ENCODE measurements at places on chromosomes 13 and 19. TPM values are rescaled to one million over a fixed set of nuclear protein-coding genes. Genes with fewer than 3 reads are reported as not detected.

GRCh38 chr19:16066611-16067104 lies 9.6 kb upstream of the TPM4 start:
- no peak overlapping the region for H3K27ac ChIP-seq
- H3K27me3 ChIP-seq: peaks cover 2% of the 10 kb centered on the region

DNA sequence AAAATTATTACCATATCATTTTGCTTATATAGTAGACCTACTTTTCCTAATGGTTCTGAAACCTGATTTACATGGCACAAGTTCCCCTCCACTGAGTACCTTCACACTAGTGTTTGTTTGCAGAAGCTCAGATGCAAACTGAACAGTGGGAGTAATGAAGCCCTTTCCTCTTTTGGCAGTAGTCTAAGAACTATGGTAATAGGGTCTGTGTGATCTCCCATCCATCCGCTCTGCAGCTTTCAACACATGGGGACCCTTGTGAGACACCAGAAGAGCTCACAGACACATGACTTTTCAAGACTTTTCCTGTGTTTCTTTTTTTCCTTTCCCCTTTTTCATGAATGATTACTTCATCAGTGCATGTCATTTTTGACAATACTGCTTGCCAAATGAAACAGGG lies 336.0 kb downstream of the ATP8A2 start:
- no peak overlapping the region for H3K27ac ChIP-seq
- H3K4me3 ChIP-seq: no peak overlapping the region
- no peaks in the 10 kb centered on the region for H3K4me1 ChIP-seq
- H3K27me3 ChIP-seq: peaks cover 15% of the 10 kb centered on the region

- no peak overlapping the region for H3K4me3 ChIP-seq
- peaks cover 4% of the 10 kb centered on the region for H3K27me3 ChIP-seq
- H3K36me3 ChIP-seq: no peaks in the 10 kb centered on the region
- H3K4me1 ChIP-seq: no peaks in the 10 kb centered on the region
Measured at GRCh38 chr13:100848304-100848703, 173.7 kb upstream of the TMTC4 start.

DNA sequence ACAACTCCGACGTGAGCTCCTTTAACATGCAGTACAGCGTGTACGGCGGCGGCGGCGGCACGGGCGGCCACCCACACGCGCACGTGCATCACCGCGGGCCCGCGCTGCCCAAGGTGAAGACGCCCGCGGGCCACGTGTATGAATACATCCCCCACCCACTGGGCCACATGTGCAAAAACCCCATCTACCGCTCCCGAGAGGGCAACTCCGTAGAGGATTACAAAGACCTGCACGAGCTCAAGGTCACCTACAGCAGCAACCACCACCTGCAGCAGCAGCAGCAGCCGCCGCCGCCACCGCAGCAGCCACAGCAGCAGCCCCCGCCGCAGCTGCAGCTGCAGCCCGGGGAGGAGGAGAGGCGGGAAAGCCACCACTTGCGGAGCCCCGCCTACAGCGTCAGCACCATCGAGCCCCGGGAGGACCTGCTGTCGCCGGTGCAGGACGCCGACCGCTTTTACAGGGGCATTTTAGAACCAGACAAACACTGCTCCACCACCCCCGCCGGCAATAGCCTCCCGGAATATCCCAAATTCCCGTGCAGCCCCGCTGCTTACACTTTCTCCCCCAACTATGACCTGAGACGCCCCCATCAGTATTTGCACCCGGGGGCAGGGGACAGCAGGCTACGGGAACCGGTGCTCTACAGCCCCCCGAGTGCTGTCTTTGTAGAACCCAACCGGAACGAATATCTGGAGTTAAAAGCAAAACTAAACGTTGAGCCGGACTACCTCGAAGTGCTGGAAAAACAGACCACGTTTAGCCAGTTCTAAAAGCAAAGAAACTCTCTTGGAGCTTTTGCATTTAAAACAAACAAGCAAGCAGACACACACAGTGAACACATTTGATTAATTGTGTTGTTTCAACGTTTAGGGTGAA lies 6.6 kb downstream of the SLITRK5 start:
- H3K27me3 ChIP-seq: peaks cover 47% of the 10 kb centered on the region
- no peak overlapping the region for H3K4me3 ChIP-seq
- H3K36me3 ChIP-seq: peaks cover 5% of the 10 kb centered on the region
- no peak overlapping the region for H3K27ac ChIP-seq

GRCh38 chr13:59478908-59479307 lies 684.8 kb downstream of the DIAPH3 start:
- DNase-seq: no peak
- H3K27me3 ChIP-seq: no peaks in the 10 kb centered on the region
- no peaks in the 10 kb centered on the region for H3K36me3 ChIP-seq
- H3K4me3 ChIP-seq: no peak overlapping the region
- H3K4me1 ChIP-seq: no peaks in the 10 kb centered on the region

GRCh38 chr13:39876258-39876657 lies 220.8 kb downstream of the COG6 start:
- H3K27me3 ChIP-seq: peaks cover 3% of the 10 kb centered on the region
- H3K27ac ChIP-seq: no peak overlapping the region
- no peak for DNase-seq
- H3K4me1 ChIP-seq: no peaks in the 10 kb centered on the region
- no peak overlapping the region for H3K4me3 ChIP-seq

- H3K4me1 ChIP-seq: no peaks in the 10 kb centered on the region
- no peak overlapping the region for H3K4me3 ChIP-seq
- H3K27me3 ChIP-seq: peaks cover 2% of the 10 kb centered on the region
- H3K27ac ChIP-seq: no peak overlapping the region
- DNase-seq: no peak
- no peaks in the 10 kb centered on the region for H3K36me3 ChIP-seq
Measured at GRCh38 chr13:101397742-101398141, 18.6 kb downstream of the NALCN start.

DNA sequence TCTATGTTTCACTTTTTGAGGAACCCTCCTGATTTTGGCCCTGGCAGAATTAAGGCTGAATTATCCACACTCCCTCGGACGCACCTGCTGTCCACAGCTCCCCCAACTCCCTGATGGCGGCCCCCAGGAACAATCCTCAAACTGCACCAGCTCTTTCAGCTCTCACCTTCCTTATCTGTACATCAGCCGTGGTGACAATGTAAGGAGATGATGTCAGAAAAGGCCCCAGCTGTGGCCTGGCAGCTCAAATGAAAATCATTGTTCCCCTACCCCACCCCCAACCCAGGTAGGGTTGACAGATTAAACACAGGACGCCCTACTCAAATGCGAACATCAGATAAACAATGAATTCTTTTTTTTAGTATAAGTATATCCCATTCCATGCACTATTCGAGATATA lies 35.0 kb upstream of the KLF2 start:
- H3K27me3 ChIP-seq: peaks cover 45% of the 10 kb centered on the region
- H3K4me3 ChIP-seq: no peak overlapping the region
- H3K36me3 ChIP-seq: no peaks in the 10 kb centered on the region
- H3K27ac ChIP-seq: no peak overlapping the region
- H3K4me1 ChIP-seq: peaks cover 7% of the 10 kb centered on the region
- no peak for DNase-seq

DNA sequence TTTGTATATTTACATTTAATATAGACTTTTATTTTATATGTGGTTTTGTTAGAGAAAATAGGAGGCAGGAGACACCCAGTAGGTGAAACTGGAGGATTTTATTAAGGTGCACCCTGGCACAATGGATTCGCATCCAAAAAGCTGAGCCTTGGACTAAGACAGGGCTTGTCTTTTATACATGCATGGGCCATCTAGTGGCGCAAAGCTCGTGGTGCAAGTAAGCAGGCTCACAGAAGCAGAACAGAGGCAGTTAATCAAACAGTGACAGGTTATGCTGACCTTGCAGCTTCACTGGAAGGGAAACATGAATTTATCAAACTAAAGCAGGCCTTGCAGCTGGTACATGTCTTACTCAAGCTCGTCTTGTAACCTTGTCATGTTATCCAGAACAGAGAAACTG lies 58.8 kb upstream of the ZNF681 start:
- no peaks in the 10 kb centered on the region for H3K4me1 ChIP-seq
- no peaks in the 10 kb centered on the region for H3K27me3 ChIP-seq
- no peak overlapping the region for H3K4me3 ChIP-seq
- H3K27ac ChIP-seq: no peak overlapping the region
- DNase-seq: peak; percentile 43

- peaks cover 28% of the 10 kb centered on the region for H3K27me3 ChIP-seq
- no peak for DNase-seq
- H3K4me1 ChIP-seq: no peaks in the 10 kb centered on the region
- no peaks in the 10 kb centered on the region for H3K36me3 ChIP-seq
Measured at GRCh38 chr13:52003541-52003940, 7.7 kb downstream of the ATP7B start.

Gene ARHGAP45
- 361 TPM for total RNA-seq

DNA sequence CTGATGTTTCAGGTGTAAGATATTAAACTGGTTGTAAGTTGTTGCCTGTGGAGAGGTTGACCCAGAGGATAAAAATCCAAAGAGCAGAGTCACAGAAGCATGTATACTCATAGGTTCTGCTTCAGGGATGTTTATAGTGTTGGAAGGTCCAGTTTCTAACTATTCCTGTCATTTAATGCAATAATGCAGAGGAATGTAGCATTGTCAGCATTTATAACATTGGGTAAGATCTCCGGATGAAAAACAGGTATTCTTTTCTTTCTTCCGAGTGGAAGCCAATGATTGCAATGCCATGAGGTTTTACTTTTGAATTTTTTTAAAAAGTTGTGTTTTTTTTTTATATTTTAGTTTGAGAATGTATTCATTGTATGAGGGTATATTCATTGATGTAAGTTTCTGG lies 771.0 kb downstream of the PCDH9 start:
- no peak overlapping the region for H3K4me3 ChIP-seq
- H3K27ac ChIP-seq: no peak overlapping the region
- H3K36me3 ChIP-seq: no peaks in the 10 kb centered on the region
- H3K4me1 ChIP-seq: no peaks in the 10 kb centered on the region
- DNase-seq: no peak

DNA sequence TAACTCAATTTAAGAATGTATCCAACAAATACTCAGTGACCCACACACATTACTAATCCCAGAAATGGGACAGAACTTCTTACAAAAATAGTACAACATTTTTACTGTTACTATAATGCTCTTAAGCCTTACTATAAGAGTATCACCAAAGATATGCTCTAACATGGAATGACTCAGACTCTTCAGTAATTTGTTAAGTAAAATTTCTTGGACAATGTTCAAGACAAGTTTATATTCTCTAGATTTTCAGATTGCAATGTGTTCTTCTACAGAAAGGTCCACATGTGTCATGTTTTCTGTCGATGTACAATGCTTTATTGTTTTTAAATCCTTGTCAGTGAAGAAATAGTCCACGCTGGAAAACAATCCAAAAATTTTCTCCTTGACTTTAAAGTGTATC lies 66.3 kb upstream of the RFXAP start:
- H3K4me1 ChIP-seq: no peaks in the 10 kb centered on the region
- H3K27me3 ChIP-seq: peaks cover 4% of the 10 kb centered on the region
- no peaks in the 10 kb centered on the region for H3K36me3 ChIP-seq
- H3K27ac ChIP-seq: no peak overlapping the region
- no peak overlapping the region for H3K4me3 ChIP-seq

Gene ZNF682
- total RNA-seq: 7.5 TPM

GRCh38 chr19:1917146-1917545 lies 11.9 kb downstream of the ADAT3 start:
- DNase-seq: no peak
- peaks cover 7% of the 10 kb centered on the region for H3K36me3 ChIP-seq
- no peaks in the 10 kb centered on the region for H3K27me3 ChIP-seq
- H3K4me3 ChIP-seq: no peak overlapping the region
- H3K4me1 ChIP-seq: peaks cover 13% of the 10 kb centered on the region
- H3K27ac ChIP-seq: no peak overlapping the region

Gene ANKRD24
- 1.4 TPM for total RNA-seq

- peaks cover 6% of the 10 kb centered on the region for H3K4me1 ChIP-seq
- H3K4me3 ChIP-seq: no peak overlapping the region
- no peaks in the 10 kb centered on the region for H3K27me3 ChIP-seq
- no peak overlapping the region for H3K27ac ChIP-seq
- peaks cover 3% of the 10 kb centered on the region for H3K36me3 ChIP-seq
Measured at GRCh38 chr19:947707-948539, 22.1 kb downstream of the ARID3A start.

- H3K27me3 ChIP-seq: no peaks in the 10 kb centered on the region
- peaks cover 32% of the 10 kb centered on the region for H3K4me1 ChIP-seq
- H3K27ac ChIP-seq: no peak overlapping the region
Measured at GRCh38 chr19:49683814-49684250, 5.6 kb upstream of the ADM5 start.

Gene SMIM17
- not detected for total RNA-seq

- H3K4me1 ChIP-seq: peaks cover 52% of the 10 kb centered on the region
- DNase-seq: no peak
- H3K4me3 ChIP-seq: no peak overlapping the region
- no peaks in the 10 kb centered on the region for H3K27me3 ChIP-seq
- no peak overlapping the region for H3K27ac ChIP-seq
- H3K36me3 ChIP-seq: peaks cover 35% of the 10 kb centered on the region
Measured at GRCh38 chr13:45468635-45469034, 3.9 kb downstream of the COG3 start.

Gene TMEM150B
- 1.2 TPM for total RNA-seq

GRCh38 chr19:19404879-19405860 lies at the start of gene GATAD2A:
Gene GATAD2A (plus strand): TSS chr19:19405675. CDS start chr19:19465346, 59,671 bp downstream.
- H3K4me3 ChIP-seq: peak within 1 kb of the TSS; percentile 91
- H3K4me1 ChIP-seq: peaks cover 65% of the 10 kb centered on the region
- peak within 1 kb of the TSS; percentile 94 for H3K27ac ChIP-seq
- H3K27me3 ChIP-seq: no peaks in the 10 kb centered on the region

- DNase-seq: peak; percentile 77
- H3K4me1 ChIP-seq: peaks cover 82% of the 10 kb centered on the region
- H3K27ac ChIP-seq: peak overlapping the region; percentile 87
- no peak overlapping the region for H3K4me3 ChIP-seq
- H3K27me3 ChIP-seq: no peaks in the 10 kb centered on the region
Measured at GRCh38 chr13:30148171-30148754, 159.1 kb downstream of the KATNAL1 start.

Gene NANOS3
- total RNA-seq: 1.1 TPM

Gene SLC25A41
- total RNA-seq: 0.52 TPM

Gene RNF225
- 0.61 TPM for total RNA-seq

DNA sequence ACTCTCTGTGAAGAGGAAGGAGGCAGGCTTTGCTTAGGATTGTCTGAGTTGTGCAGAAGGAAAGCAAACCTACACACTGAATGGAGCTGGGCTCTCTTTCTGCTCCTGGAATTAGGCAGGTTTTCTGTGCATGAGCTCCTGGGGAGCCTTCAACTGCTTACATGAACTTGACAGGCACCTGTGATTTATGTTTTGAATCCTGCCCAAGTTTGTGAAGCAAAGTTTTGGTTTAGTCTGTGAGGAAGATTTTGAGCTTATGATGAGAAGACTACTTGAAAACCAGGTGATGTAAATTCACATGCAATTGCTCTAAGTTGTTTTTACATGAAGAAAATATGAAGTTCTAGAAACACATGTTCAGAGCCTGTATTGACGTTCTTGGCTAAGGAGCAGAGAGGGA lies 109.0 kb downstream of the SLAIN1 start:
- H3K4me1 ChIP-seq: no peaks in the 10 kb centered on the region
- peaks cover 3% of the 10 kb centered on the region for H3K27me3 ChIP-seq
- DNase-seq: no peak
- H3K4me3 ChIP-seq: no peak overlapping the region
- H3K36me3 ChIP-seq: no peaks in the 10 kb centered on the region

GRCh38 chr19:23101241-23101640 lies 15.6 kb upstream of the ZNF730 start:
- H3K27me3 ChIP-seq: no peaks in the 10 kb centered on the region
- H3K4me1 ChIP-seq: no peaks in the 10 kb centered on the region
- DNase-seq: no peak
- H3K27ac ChIP-seq: no peak overlapping the region
- no peak overlapping the region for H3K4me3 ChIP-seq

Gene RAB3A
- total RNA-seq: 3.7 TPM

Gene KLK3
- not detected for total RNA-seq

Gene SLC25A15
- total RNA-seq: 14.5 TPM
